ENCODE measurements at places on chromosomes 3 and 15.
A peak's percentile ranks its signal among the peaks of the same experiment; 100 is the strongest.

DNA sequence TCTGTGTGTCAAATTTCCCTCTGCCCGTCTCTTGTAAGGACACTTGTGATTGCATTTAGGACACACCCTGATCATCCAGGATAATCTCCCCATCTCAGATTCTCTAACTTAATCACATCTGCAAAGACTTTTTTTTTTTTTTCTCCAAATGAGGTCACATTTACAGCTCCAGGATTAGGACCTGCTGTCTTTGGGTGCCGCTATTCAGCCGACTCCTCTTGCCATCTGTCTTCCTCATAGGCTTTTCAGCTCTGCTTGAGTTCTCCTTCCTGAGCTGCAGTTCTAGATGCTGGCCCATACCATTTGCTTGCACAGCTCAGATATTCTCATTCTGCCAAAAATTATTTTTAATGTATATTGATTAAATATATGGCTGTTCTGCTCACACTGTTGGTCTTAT is 94.3 kb upstream of the TLE3 start:
- no peak for ATAC-seq

DNA sequence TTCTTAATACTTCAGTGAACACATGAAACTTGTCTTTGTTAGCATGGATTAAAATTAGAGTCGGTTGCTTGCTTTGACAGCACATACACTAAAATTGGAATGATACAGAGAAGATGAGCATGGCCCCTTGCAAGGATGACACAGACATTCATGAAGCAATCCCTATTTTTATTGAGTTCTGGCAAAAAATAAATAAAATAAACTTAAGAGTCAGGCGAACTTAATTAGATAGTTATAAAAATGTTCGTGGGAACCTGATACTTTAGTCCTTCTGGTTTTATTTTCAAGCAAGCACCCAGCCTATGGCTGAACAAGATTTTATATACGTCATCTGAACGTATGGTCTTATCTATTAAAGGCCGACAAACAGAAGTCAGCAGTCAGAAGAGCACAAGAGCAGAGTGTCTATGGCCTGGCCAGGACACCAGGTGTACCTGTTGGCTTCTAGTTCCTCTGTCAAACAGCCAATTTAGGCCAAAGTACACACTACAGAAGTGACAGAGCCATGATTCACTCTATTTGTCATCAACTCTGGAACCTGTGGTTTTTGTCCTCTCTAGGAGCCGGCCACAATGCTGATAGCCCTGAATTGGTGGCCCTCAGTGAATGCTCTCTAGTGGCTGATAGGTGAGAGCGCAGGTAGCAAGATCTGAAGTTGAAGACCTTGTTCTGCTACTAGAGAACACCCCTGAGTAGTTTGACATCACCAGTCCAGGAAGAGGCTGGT is 64.3 kb downstream of the LEO1 start:
- ATAC-seq: no peak

GRCh38 chr3:139455206-139455605 is 21.1 kb downstream of the RBP2 start:
- no peak for ATAC-seq

- ATAC-seq: no peak
These were observed 19.5 kb downstream of the DUSP7 start for GRCh38 chr3:52036829-52037228.

DNA sequence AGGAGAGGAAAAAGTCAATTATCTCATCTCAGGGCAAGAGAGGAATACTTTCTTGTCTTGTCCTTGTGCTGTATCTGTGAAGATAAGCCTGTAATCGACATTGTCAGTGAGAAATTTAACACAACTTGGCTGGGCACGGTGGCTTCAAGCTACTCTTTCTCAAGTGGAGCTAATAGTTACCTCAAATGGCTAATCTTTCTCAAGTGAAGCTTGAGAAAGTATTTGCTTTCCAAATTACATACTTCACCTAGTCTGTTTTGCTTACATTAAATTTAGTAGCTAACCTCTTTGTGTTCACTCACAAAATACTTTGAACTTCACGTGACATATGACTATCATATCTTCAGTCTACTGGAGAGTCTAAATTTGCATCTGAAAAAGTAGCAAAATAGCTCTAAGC is 48.3 kb upstream of the B3GALNT1 start:
- no peak for ATAC-seq

- peak; percentile 98 for ATAC-seq
These were observed 7.9 kb upstream of the BCL2A1 start for GRCh38 chr15:79978655-79979514.

DNA sequence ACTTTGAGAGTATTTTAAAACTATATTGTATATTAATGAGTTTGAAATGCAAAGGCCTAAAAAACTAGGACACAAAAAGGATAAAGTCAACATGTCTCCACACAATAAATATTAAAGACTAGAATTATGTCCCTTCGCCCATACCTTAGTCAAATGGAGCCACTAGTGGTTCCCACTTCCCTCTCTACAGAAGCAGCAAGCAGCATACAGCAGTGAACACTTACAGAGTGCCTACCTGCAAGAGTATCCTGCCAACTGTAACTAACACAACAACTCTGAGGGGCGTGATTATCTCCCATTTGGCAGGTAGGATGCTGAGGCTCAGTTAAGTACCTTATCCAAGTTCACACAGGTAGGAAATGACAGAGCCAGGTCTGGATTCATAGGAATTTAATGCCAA is 17.2 kb downstream of the DYNC1LI1 start:
- ATAC-seq: no peak

GRCh38 chr3:140588558-140588957 is 89.3 kb upstream of the TRIM42 start:
- ATAC-seq: no peak

All from motor neuron (in vitro differentiated cells).